ENCODE measurements at places on chromosomes 1 and 21.
A peak's percentile ranks its signal among the peaks of the same experiment; 100 is the strongest.

DNA sequence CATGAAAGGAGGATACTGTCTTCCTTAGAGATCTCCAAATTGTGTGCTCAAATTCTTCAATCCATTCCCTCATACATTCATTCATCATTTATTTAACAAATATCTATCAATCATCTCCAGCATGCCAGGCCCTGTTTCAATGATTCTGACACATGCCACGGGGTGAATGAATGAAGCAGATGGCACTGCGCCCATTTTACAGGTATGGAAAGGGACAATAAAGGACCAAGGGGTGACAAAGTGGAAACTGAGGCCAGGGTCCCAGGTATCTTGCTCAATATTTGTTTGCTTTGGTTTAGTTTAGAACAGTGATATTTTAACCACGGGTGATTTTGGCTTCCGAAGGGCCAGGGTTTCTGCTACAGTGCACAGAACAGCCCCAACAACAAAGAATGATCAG lies 321.6 kb upstream of the RUNX1 start:
- DNase-seq: no peak

GRCh38 chr1:207745839-207746767 lies 5.8 kb upstream of the CD46 start:
- DNase-seq: no peak

DNA sequence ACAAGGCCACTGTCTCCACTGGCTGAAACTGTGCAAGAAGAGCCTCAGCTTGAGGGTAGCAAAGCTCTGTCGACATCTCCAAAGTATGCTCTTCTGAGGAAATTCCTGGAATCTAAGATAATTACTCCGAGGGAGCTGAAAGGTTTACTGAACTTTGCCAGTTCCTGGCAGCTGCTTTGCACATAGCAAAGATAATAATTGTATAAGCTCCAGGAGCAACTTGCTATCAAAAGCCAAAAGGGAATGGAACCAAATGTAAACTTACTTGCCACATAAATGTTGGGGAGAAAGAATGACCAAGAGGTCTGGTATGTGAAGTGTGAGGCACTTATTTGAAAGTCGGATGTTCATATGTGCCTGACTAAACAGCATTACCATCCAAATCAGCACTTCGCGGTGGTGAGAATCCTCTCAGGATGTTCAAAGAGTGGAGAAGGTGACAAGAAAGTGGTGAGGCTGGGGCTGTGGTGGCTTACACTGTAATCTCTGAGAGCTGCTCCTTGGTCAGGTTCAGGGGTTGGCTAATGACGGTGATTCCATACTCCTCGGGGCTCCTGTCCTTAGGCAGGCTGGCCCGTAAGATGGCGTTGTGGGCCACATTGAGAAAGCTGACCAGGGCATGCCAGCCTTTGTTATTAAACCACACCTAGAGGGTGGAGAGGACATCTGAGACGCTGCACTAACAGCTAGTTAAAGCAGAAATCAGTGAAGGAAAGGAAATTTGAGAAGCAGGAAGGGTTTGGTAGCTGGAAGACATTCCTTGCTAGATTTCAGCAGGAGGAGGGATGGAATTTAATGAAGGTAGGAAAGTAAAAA lies 100.0 kb downstream of the ABCA4 start:
- no peak for DNase-seq

DNA sequence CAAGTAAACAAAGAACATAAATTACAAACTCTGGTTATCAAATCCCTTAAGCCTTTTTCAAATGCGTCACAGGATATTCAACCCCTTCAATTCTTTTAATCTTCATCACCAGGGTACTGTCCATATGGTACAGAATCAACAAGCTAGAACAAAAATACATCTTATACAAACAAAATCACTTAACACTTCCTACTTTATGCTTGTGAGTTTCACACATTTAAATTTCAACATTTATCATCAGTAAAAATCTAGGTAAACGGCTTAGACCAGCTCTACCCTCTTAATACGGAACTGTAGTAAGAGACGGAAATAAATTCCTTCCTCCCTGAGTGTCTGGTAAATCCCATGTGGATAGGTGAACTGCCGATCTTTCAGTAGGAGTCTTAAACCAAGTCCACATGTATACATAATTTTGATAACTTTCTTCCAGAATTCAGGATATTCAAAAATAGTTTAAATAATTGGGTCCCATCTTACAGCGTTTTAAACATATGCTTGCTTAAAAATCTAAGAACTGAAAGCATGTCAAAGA lies 1.0 kb downstream of the CCDC181 start:
- DNase-seq: no peak

DNA sequence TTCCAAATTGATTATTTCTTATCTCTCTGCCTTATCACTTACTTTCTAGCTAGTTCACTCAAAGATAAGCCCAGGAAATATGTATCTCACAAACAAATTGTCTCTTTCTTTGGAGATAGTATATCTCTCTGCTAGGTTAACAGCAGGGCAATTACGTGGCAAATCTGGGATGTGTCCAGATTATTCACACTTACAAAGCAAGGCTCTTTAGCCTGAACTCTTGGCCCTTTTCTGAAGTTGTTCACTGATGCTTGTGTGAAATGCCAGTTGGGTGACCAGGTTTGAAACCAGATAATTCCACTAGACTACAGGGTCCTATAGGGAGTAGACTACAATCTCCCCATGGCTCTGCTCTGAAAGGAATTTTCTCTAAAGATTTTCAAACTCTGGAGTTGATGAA lies 30.8 kb upstream of the FAM78B start:
- no peak for DNase-seq

DNA sequence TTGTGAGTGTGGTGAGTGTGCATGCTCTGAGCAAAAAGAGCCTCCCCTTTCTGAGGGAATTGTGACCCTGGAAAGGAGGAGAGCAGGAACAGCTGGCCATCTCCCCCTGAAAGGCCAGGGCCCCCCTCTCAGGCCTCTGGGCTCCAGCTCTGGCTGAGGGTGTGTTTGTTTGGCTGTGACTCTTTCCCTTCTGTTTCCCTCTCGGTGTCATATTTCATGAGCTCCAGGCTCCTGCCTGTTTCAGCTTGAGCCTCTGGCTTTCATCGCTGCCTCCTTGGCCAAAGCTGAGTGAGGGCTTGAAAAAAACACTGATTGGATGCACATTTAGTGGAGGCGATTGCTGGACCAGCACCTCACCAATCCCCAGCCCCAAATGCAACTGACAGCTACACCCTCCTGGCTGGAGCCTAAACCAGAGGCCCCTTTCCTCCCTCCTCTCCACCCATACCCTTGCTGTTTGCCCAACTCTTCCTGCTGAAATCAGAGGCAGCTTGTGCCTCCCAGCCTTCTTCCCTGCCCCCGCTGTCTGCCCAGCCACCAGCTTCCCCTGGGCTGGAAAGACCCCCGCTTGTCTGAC lies 64.1 kb downstream of the DDR2 start:
- peak; percentile 59 for DNase-seq

DNA sequence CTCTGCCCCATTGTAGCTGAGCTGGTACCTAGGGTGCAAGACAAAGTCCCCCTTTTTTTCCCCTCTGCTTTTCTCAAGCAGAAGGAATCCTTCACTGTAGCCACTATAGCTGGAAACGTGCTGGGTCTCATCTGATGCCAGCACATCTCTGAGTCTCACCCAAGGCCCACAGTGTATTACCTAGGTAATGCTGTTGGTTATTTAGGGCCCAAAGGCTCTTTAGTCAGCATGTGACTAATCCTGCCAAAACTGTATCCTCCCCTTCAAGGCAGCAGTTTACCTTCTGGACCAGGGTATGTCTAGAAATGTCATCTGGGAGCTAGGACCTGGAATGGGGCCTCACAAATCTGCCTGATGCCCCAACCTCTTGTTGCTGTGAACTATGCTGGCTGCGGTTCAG lies 423.4 kb downstream of the NUF2 start:
- no peak for DNase-seq

DNA sequence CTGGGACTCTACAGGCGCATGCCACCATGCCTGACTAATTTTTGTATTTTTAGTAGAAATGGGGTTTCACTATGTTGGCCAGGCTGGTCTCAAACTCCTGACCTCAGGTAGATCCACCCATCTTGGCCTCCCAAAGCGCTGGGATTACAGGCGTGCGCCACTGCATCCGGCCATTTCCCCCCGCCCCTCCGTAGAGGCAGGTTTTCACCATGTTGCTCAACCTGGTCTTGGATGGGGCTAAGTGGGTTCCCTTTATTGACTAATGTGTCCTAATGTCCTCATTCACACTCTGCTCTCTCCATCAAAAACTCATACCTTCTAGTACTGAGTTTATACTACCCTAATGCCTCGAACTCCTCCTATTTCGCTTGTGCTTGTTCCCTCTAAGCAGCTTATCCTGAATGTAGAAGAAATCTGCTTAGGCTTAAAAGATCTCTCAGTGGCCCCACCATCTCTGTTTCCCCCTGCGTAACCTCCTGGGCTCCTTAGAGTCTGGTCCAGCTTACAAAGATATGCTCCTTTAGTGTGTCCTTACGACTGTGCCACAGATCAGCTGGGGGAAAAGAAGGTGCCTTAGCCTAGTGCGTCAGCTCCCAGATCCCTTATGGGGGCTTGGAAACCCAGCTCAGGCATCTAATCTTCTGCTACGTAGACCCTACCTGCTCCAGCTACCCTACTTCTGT lies 8.0 kb downstream of the GNAT2 start:
- no peak for DNase-seq

DNA sequence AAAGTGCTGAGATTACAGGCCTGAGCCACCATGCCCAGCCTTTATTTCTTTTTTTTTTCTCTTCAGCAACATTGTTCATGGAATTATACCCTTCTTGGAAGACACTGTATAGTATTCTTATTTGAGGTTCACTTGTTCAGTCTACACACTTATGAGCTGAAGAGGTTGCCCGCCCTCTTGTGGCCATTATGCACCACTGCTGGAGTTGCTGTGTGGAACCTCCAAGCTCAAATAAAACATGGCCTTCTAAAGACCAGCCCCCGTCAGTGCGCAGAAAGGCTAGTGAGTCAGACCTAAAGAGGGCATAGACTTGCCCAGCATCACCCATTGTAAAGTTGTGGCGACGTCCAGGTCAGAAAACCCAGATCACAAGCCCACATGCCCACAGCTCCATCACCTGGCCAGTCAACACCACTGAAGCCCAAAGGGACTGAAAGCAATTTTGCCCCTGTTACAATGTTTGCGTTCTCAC lies 20.4 kb downstream of the LURAP1 start:
- DNase-seq: no peak

GRCh38 chr1:206662396-206663092 lies 22.2 kb upstream of the MAPKAPK2 start:
- DNase-seq: no peak

- no peak for DNase-seq
These were observed 5.4 kb downstream of the HSD11B1 start for GRCh38 chr1:209710093-209710492.

- DNase-seq: no peak
These were observed 61.9 kb upstream of the PSEN2 start for GRCh38 chr1:226808501-226808900.

GRCh38 chr1:181499825-181500224 lies 16.5 kb downstream of the CACNA1E start:
- DNase-seq: no peak

DNA sequence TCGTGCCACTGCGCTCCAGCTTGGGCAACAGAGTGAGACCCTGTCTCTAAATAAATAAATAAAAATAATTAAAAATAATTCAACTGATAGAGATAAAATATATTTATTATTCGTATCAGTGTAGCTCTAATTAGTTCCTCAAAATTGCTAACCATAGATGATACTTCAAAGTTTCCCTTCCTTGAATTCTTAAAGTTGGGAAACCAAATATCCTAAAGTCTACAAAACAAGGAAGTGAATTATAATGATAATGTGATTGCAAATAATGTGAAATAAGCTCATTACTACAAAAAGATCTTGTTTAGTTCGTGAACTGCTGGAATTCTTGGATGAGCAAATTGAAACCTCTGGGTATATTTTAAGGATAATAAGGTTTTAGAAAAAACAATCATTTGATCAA lies 60.5 kb downstream of the NUP210L start:
- no peak for DNase-seq

DNA sequence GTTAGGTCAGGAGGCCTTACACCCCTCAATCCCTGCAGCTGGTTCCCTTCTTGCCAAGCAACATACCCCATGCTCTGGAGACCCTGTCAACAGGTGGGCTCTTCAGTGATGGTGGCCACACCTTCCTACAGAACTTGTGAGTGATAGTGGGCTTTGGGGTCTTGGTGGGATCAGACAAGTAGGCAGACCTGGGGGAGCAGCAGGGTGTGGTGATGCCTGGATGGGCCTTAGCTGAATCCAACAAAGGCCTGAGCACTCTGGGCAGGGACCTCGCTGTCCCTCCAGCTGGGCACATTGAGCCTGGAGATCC lies 14.9 kb downstream of the FAAH start:
- DNase-seq: no peak

DNA sequence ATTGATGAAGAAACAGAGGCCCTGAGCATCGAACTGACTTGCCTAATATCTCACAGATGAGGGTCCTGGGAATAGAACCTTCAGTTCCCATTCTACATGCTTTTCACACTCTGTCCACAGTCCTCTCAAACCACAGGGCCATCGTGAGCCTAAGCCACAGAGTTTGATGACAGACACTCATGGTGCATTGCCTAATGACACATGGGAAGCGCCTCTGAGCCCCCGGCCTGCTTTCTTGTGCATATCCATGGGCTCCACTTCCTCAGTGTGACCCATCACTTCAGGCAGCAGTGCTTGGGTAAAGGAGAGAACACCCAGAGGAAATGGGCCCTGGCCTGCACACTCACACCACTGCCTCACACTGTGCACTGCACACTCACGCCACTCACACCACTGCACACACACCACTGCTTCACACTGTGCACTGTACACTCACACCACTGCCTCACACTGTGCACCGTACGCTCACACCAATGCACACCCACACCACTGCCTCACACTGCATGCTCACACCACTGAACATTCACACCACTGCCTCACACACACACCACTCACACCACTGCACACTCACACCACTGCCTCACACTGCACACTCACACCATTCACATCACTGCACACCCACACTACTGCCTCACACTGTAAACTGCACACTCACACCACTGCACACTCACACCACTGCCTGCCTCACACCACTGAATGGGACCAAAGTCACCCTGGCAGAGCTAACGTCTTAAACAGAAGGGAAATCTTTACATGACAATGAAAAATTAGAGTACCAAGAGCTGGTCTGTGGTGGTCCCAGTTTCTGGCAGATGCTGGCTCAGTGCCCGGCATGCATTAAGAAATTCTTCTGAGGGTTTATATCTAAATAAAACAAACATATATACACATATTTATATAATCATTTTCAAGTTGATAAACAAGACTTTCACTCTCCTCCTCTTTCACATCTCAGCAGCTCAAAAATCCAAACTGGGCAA lies 53.0 kb downstream of the KANK4 start:
- DNase-seq: no peak

GRCh38 chr1:91476533-91477217 lies 24.0 kb upstream of the CDC7 start:
- no peak for DNase-seq

DNA sequence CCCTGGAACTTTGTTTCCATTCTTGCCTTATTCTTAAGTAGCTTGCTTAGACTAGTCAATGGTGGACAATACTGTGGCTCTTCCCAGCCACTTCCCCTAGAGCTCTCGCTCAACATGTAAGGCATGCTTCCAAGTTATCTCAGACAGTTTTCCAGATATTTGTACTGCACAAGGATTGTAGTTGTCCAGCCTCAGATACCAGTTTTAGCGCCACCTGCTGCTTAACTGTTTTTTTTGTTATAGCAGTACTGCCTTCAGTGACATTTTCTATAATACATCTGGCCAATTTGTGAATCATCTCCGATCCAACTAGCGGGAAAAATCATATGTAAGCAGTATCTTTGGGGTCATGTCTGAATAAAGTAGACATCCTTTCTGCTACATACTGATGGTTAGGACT lies 346.7 kb upstream of the ADGRL4 start:
- DNase-seq: no peak

GRCh38 chr1:18903291-18903756 lies 969 bp upstream of the ALDH4A1 start:
- DNase-seq: no peak
